ENCODE measurements at places on chromosomes 1 and 21. TPM values are rescaled to one million over a fixed set of nuclear protein-coding genes. Genes with fewer than 3 reads are reported as not detected.

TNN gene
- total RNA-seq: not detected

TAF12 gene
- total RNA-seq: 40.9 TPM

ELAPOR1 gene
- 0.22 TPM for total RNA-seq

PTP4A2 gene
- total RNA-seq: 215 TPM

SAMSN1 gene
- not detected for total RNA-seq

PADI4 gene
- not detected for total RNA-seq

SPATA21 gene
- total RNA-seq: 1.4 TPM

CNN3 gene
- not detected for total RNA-seq

FNBP1L gene
- total RNA-seq: 0.41 TPM

- DNase-seq: no peak
These were observed 22.3 kb downstream of the NAV1 start for GRCh38 chr1:201561195-201561564.

DNA sequence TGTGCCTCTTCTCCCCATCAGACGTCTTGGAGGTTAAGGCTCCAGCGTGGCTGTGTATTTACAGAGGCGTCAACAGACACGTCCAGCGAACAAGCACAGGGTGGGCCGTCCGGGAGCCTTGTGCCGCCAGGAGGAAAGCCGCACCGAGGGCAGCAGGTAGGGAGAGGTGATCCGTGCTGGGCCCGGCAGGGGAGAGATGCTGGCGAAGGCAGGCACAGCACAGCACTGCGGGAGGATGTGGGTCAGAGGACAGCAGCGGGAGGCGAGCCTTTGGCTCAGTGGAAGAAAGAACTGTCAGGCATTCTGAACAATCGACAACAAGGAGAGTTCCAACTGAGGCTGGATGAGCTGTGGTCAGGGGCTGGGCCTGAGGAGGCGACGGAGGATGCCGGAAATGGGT is 144.1 kb upstream of the TNR start:
- DNase-seq: no peak

DNA sequence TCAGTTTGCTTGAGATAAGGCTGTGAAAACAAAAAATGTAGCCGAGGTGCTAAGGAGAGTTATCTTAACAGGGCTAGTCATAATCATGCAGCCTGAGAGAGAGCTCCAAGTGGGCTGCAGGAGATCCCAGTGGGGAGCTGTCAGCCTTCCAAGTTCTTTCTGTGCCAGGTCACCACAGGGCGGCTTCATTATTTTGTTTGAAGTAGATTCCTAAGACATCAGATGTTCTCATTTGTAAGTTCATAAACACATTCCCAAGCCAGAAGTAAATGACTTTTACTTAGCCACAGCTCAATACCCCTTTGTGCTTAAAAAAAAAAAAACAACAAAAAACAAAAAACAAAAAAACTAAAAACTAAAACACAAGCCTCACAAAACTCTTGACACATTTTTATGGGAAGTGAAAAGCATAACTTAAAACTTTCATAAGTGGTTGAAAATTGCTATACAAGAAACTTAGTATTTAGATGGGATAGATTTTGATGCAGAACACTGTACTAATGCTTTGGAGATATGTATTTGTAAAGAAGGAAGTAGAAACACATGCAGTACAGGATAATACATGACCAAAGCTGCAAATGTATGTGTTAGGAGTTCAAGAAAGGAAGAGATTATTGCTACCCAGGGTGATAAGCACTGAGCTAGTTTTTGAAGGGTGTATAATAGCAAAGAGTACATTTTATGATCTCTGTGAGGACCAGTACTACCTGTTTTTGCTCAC is 8.6 kb downstream of the CDC14A start:
- no peak for DNase-seq

DNA sequence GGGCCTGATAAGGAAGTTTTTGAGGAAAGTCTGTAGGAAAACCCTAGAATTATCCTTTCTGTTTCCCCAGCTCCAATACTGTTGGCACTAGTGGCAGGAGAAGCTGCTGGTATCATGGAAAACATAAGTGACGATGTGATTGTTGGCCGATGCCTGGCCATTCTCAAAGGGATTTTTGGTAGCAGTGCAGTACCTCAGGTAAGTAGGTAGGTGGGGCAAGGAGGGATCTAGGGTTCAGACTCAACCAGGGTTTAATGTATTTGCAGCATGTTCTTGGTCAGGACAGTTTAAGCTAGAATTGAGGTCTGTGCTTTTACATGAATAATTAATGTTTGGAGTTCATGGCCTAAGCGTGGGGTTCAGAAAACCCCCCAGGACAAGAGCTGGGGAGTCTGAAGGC is 62.1 kb downstream of the KDM1A start:
- no peak for DNase-seq

DNA sequence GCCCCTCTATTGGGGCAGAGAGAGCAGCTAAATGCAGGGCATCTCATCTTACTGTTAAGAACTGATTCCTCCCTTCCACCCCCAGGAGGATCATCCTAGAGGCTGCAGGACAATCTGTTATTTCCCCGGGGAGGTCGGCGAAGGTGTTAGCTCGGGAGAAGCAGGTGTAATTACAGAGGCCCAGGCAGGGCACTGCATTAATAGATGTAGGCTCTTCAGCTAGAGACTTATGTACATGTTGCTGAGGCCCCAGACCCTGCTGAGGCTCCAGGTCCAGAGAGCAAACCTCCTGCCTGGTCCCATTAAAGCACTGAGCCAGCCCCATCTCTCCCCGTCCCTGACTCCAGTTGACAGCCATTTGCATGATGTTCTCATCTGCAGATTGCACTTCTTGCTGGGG is 320.3 kb upstream of the VAMP3 start:
- DNase-seq: no peak

DNA sequence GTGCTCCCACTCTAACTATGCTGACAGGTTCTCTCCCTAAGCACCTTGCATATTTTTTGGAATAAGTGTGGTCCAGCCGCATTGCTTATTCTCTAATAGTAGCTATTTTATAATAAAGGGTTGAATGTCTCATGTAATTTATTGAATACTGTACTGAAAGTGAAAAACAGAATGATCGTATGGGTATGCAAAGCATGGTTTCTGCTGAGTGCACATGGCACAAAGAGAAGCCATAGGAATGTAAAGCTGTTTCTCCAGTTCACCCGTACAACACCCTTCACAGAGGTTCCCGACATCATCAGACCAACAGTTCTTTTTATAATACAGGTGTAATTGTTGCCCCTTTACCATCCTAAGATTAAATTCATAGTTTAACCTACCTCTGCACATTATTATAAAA is 8.9 kb upstream of the HAO2 start:
- no peak for DNase-seq

GRCh38 chr1:26697978-26698849 is 2.4 kb downstream of the ARID1A start:
- peak; percentile 84 for DNase-seq

DNA sequence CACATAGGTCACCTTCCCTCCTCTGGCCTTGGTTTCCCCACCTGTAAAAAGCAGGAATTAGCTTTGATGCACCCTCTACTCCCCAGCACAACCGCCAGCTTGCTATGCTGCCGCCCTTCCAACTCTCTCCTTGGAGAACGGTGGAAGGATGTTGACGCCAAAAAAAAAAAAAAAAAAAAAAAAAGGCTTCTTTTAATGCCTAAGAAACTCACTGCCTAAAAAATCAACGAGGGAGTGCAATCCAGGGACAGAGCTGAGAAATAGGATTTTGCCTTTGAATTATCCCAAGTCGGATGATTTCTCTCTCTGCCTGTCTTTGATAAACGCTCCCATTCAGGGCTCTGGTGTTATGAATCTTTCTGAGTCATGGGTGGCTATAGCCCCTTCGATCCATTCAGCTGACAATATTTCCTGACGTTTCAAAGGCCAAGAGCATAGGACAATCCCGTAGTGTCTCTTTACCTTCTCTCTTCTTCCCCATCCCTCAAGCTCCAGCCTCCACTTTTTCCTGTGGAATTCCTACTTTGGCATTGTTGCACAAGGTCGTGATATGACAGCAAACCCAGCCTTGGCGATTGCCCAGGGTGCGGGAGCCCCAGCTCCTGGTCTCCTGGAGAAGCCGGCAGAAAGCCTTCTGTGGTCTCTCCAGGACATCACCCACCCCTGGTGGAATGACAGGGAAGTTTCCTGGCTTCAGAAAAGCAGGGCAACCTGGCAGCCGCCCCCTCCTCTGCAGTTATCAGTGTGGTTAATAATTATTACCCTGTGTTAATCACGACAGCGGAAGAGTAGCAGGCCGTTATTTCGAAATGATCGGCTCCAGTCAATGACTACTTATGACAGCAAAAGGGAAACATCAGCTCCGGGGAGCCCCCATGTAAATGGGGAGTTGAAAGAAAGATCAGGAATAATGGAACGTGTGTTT is 8.0 kb upstream of the PLXNA2 start:
- no peak for DNase-seq

DNA sequence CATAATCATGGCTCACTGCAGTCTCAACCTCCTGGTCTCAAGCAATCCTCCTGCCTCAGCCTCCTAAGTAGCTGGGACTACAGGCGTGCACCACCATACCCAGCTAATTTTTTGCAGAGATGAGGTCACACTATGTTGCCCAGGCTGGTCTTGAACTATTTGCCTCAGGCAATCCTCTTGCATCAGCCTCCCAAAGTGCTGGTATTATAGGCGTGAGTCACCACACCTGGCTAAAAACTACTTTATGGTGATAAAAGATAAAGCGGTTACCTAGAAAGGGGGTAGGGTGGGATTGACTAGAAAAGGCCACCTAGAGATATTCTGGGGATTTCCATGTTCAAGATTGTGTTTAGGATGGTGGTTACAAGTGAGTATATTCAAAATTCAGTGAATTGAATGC is 5.0 kb downstream of the TSTD1 start:
- DNase-seq: no peak

DNA sequence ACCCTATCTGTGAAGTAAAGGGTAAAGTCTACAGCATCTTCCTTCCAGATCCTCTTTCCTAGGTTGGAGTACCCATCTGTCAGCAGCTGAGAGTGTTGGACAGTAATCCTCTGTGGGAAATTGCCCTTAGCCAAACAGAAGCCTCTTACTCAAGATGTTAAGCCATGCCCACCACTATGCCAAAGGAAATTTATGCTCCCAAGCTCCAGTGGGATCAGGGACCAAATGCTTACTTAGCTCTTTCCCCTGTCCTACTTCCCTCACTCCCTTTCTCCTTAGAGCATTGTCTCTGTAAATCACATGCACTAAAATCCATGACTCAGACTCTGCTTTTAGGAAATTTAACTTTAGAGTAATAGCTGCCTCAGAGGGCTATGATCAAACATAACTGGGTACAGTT is 254.0 kb downstream of the BRINP2 start:
- no peak for DNase-seq

- DNase-seq: no peak
These were observed 78.8 kb upstream of the ABCD3 start for GRCh38 chr1:94339206-94339927.

DNA sequence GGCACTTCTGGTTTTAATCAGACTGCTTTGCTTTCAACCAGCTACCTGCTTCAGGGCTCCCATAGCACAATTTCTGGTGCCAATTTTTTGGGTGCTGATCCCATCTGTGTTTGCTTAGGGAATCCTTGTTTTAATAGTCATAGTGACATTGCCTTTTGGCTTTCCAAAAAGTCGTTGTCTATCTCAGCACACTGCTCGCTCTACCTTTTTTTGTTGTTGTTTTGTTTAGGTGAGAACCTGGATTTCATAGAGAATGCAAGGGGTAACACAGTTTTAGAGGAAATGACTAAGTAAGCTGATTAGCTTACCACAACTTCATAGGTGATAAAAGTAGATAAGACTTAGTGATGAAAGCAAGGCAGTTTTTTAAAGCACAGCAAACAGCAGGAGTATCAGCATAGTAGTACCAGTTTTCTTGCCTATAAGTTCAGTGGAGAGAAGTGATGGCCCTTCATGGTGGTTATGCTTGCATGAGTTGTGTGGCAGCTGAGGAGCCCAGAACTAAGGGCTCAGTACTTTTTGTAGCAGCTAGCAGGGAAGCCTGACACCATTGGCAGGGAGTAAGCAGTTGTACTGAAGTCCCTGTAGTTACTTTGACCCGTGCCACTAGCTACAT is 31.3 kb downstream of the NEK7 start:
- DNase-seq: no peak

GRCh38 chr1:22340066-22340465 is 111.6 kb upstream of the ZBTB40 start:
- no peak for DNase-seq

- no peak for DNase-seq
These were observed 9.1 kb upstream of the SRSF10 start for GRCh38 chr1:23989263-23989662.

- DNase-seq: peak; percentile 76
These were observed 119.7 kb downstream of the ZNF326 start for GRCh38 chr1:90114521-90115141.

GRCh38 chr1:158686111-158687009 is at the start of gene SPTA1:
SPTA1 (minus strand) TSS chr1:158686715; CDS start chr1:158686517, 198 bp downstream.
- no peak for DNase-seq

DNA sequence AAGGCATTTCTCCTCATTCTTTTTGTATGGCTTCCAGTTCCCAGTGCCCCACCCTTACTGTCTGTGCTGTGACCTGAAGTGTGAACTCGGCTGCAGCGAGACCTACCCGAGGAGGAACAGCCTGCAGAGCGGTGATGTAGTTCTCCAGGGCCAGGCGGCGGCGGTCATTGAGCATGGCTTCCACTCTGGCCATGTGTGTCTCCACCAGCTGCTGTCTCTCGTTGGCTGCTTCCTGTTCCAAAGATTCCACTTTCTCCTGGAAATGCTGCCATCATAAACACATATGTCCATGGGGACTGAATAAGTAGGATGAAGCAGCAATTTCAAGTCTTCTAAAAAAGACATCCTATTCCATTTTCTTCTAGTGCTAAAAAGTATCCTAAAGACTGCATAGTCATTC is 195.6 kb downstream of the APP start:
- no peak for DNase-seq

- no peak for DNase-seq
These were observed 118.0 kb upstream of the BARHL2 start for GRCh38 chr1:90834886-90835660.

- no peak for DNase-seq
These were observed 878.5 kb downstream of the USP25 start for GRCh38 chr21:16608209-16608830.

DNA sequence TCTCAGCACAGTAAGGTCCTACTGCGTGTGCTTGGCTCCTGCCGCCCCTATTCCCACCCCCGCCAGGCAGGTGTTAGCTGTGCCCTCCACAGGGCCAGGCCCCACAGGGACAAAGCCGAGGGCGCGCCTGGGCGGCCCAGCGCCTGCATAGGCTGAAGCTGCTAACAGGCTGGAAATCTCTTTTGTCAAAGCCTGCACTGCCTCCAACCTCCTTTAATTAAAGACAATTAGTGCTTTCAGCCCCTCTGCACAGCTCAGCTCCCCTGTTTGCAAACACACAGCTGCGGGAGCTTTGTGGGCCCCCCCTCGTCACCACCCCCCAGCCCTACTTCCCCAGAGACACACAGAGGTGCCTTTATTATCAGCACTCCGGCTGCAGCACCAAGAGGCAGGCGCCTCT is 95.9 kb downstream of the EPHB2 start:
- DNase-seq: peak; percentile 93

GRCh38 chr21:41375875-41376274 is 14.0 kb downstream of the MX2 start:
- no peak for DNase-seq

Data from Karpas-422 (cell line).